ENCODE measurements at places on chromosomes 16 and 17.

GRCh38 chr16:3135126-3135715 lies 392 bp downstream of the ZNF213 start:
- no peak for DNase-seq

GRCh38 chr16:85627089-85627488 lies 14.0 kb downstream of the GSE1 start:
- no peak for DNase-seq

DNA sequence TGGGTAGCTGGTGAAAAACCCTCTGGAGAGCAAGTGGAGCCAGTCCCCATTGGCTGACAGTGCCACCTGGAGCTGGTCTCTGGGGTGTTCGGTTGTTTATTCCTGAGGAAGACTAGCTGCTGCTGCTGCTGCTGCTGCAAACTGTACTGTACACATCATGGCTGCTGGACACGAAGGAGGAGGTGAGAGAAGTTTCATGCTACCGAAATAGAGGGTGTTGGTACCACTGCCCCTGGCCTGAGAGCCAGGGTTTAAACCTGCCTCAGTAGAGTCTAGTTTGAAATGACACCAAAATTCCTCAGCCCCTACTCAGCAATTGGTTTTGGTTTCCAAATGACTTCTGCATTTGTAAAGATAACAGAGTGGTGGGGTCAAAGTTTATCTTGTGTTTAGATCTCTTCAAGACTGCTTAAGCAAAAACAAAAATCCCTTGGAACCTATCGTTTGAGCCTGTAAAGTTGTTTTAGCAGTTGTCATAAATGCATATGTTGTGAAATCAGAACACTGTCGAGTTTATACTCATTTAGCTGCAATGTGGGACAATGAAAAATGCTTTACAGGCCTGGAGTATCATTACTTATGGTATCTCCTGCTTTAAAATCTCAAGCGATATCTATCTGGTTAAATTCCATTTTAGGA lies 40.8 kb downstream of the CYB5B start:
- DNase-seq, result peak; percentile 35

DNA sequence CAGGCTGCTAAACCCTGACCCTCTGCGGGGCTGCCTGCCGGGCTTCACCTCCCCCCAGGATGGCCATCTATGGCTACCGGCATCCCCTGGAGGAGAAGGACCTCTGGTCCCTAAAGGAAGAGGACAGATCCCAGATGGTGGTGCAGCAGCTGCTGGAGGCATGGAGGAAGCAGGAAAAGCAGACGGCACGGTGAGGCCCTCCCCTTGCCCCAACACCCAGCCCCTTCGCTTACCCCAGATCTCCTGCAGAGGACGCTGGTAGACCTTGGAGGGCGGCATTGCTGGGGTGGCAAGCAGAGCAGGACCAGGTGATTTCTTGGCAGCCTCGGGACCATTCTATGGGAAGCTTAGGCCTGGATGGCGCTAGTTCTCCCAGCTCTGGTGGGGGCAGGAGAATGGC lies 24.5 kb downstream of the ABCC3 start:
- no peak for DNase-seq

DNA sequence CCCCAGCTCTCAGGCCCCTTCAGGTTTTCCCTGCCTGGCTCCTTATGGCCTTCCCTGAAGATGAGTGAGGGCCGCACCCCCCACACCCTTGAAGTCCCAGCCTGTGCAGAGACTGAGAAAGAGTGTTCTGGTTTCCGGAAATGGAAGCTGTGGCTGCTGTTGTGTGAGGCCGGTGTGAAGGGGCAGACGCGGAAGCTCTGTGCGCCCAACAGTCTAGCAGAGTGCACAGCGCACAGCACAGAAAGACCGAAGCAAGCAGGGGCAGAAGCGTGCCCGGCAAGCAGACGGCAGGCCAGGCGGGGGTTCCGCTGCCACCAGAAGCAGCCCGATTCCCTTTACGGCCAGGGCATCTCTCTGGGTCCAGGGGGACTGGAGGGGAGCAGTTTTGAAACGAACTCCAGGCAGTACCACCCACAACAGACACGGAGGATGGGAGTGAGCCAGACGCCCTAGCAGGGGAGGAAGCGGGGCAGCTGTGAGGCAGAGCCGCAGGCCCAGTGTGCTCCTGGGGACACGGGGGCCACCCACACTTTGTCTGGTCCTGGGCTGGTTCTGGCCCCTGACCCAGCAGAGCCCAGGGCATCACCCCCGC lies 16.7 kb downstream of the TPSG1 start:
- DNase-seq, result no peak

- DNase-seq, result no peak
Observed at GRCh38 chr17:17456251-17456650, 20.5 kb upstream of the MED9 start.

GRCh38 chr16:66292241-66292935 lies 74.1 kb upstream of the CDH5 start:
- no peak for DNase-seq

DNA sequence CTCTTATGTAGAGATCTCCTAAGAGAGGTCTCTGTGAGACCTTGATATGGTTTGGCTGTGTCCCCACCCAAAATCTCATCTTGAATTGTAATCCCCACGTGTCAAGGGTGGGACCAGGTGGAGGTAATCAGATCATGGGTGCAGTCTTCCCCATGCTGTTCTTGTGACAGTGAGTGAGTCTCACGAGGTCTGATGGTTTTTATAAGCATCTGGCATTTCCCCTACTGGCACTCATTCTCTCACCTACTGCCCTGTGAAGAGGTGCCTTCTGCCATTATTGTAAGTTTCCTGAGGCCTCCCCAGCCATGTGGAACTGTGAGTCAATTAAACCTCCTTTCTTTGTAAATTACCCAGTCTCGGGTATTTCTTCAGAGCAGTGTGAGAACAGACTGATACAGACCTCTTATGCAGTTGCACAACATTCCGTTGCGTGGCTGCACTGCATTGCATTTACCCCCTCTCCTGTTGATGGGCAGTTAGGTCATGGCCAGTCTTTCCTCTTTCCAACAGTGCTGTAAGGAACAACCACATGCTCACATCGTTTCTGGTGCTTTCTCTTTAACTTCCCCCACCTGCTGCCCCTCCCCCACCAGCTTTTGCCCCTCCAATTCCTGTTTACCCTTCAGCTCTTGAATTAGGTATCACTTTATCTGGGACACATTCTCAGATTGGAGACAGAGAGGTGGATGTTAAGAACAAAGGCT lies 43.6 kb upstream of the MED9 start:
- no peak for DNase-seq

- DNase-seq, result peak; percentile 66
Observed at GRCh38 chr17:29591737-29592608, 959 bp upstream of the ANKRD13B start.

DNA sequence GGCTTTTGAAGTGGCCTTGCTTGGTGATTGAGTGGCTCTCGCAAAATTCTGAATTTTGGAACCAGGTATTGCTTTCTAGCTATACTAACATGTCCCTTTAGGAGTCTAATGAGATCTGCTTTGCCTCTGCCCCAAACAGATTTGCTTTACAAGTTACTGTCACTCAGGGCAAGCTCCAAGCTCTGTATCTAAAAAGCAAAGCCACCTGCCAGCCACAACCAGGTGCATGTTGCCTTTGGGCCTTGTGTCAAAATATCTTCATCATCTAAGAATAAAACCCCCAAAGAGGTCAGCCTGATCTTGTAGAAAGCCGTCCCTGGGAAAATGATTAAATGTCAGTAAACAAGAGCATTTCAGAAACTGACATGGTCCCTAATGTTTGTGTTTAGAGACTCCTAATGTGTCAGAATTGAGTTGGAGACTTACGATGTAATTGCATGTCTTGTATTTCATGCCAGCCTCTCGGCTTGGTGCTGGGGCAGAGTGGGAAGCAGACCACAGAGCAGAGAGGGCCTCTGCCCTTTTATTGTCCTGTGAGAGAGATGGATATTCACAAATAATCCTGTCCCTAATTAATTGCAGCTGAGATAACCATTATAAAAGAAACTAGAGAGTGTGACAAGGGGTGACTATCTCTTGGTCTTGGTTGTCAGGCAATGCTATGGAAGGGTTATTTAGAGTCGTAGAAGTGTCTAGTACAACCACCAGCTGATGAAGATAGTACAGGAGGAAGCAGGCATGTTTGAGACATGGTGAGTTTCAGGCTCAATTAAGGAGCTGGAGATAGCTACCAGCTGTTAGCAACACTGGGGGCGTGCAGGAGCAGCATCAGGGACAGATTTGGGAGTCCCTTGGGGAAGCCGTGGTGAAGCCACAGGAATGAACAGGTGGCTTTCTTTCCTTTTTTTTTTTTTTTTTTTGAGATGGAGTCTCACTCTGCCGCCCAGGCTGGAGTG lies 90.7 kb downstream of the PITPNC1 start:
- DNase-seq, result no peak

GRCh38 chr17:10492004-10492403 lies 22.6 kb upstream of the MYH4 start:
- DNase-seq, result no peak

DNA sequence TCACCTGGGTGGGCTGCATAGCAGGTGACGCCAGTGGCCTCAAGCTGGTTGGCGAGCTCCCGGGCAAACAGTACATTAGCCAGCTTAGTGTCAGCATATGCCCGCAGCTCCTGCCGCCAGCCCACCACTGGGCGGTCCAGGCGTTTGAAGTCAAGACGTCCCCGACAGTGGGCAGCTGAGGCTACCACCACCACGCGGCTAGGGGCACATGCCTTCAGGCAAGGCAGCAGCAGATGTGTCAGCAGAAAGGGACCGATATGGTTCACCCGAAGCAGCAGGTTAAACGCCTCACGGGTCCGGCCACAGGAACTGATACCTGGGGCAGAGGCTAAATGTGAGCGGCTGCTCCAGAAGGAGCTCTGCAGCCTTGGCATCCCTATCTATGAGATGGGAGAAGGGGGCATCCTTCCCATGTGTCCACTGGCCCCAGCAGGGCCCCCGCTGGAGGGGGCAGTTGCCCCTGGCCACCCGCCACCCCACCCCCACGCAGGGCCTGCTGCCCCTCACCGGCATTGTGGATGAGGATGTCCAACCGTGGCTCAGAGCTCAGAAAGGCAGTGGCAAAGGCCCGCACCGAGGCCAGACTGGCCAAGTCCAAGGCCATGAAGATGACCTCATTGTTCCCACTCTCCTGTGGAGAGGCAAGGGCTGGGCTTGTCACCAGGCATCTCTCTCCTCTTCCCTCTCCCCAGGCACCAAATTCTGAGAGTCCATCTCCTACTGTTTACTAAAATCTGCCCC lies 1.7 kb downstream of the DHRS13 start:
- no peak for DNase-seq

DNA sequence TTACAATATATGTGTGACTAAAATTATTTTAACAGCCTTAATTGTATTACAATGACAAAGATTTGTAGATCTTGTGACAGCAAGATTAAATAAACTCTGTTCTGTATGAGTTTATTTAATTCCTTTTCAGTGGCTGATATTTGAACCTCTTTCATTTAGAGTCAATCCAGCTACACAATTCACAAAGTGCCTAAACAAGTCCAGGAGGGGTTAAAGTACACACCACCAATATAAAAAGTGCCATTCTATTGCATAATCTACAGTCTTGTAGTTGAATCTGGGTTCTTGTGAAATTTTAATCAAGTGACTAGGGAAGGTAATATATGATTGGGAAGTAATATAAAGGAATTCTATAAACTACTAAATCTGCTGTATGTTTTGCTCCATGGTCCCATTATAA lies 3.9 kb upstream of the NFAT5 start:
- DNase-seq, result no peak

GRCh38 chr16:68069511-68070248 lies 15.5 kb upstream of the NFATC3 start:
- DNase-seq, result no peak

DNA sequence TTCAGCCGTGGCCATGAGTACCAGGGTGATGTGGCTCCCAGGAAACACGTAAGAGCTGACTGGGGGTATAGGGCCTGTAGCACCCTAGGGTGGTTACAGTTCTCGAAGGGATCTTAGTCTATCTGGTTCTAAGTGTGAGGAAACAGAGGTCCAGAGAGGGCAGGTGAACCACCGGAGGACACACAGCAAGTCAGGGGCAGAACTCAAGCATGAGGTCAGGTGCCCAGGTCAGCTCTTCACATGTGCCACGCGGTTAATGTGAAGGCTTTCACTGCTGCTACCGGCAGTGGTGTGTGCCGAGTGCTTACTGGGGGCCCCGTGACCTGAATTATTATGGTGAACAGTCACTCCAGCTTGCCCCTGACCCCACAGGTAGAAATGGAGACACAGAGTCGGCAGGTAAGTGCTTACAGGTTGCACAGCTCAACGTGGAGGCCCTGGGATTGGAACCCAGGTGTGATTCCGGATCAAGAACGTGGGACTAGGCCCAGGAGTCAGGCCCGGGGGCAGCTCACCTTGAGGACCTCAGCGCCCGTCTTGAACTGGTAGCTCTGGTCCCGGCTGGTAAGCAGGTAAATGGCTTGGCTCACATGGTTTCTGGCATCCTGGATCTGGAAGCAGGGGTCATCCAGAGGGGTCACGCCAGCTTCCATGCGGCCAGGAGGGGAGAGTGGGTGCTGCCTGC lies 3.1 kb downstream of the ROGDI start:
- no peak for DNase-seq

DNA sequence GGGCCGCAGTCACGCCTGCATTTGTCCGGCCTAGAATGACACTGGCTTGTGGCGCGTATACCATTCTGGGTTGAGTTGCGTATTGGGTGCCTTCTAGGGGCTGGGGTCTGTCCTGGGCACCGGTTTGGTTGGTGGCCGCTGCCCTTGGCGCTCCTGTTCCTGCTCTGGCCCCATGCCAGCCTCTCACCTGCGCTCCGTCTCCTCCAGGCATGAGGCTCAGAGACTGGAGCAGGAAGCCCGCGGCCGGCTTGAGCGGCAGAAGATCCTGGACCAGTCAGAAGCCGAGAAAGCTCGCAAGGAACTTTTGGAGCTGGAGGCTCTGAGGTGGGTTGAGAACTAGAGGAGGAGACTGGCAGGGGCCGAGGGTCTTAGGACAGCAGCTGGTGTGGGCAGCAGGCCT lies 17.4 kb downstream of the CDIPT start:
- DNase-seq, result no peak

- DNase-seq, result no peak
Observed at GRCh38 chr16:15539197-15539596, 103.8 kb downstream of the MARF1 start.

DNA sequence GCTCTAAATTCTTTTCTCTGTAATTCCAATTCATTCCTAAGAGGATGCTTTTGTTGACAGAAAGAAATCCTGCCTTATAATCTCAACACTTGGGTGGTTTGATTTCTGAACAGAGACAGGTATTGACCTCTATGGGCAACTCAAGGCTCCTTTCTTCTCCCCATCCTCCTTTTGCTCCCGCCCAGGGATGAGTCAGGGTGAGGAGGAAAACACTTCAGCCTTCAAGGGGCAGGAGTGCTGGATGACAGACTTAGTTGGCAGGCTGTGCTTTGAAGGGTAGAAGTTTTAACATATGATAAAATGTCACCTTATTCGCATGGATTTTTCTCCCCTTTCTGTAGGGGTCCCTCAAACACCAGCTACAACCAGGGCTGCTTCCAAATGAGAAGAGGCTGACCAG lies 16.7 kb upstream of the TOM1L1 start:
- no peak for DNase-seq

- no peak for DNase-seq
Observed at GRCh38 chr17:80311216-80311827, 50.7 kb downstream of the RNF213 start.

Measured in brain microvascular endothelial cell (primary cell).